ENCODE measurements at places on chromosomes 3 and 15.

- DNase-seq, result no peak
Measured at GRCh38 chr15:33857726-33858125, 110.6 kb upstream of the CHRM5 start.

DNA sequence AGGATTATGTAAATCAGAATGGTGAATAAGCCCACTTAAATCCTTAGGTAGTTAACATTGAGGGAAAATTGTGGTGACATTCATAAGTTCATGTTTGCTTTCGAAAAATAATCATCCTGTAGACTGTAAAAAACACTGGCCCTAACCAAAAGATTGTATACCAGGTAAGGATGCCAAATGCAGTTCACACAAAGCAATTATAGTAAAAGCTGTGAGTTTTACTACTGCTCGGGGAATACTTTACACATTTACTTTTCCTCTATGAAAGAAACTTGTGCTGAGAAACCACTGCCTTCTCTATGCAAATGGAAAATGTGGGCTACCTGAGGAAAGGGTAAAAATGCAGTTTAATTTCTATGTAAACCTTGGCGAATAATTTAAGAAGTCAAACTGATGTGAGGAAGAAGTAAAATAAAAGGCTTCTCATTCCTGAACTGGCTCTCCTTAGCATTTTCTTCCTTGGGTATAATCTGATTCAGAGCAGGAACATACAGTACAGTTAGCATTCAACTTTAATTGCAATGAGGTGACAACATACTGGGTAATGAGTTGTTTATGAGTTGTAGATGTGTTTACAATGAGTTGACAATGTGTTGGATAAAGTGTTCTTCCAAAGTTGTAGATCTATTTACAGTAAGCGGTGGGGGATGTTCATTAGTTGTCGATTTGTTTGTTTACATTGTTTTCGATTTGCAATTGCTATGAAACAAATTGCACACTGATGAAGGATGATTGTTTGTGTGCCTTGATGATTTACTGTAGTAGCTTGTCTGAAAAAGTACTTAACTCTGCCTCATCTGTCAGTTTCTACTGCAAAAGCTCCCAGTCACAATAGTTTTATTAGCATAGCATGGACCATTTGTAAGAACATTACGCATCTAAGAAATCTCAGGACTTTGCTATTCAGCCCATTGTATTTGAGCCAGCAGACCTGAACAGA lies 453.0 kb upstream of the DPH6 start:
- DNase-seq, result no peak

- DNase-seq, result no peak
Measured at GRCh38 chr3:115947325-115947724, 324.0 kb downstream of the GAP43 start.

GRCh38 chr15:91916051-91916450 lies 62.5 kb downstream of the SLCO3A1 start:
- no peak for DNase-seq

DNA sequence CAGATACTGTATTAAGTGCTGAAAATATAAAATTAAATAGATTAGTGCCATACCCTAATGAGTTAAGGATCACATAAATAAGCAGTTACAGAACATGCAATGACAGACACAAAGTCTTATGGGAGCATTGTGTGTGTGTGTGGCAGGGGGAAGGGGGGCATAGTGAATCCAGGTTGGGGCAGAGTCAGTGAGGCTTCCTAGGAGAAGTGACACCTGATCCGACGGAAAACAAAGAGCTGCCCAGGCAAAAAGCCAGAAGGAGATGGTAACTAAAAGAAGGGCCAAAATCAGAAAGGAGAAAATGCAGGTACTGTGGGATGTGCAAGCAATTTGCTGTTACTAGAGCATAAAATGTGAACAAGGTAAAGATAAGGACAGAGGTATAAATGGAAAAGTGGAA lies 80.1 kb upstream of the CHRM5 start:
- DNase-seq, result no peak

GRCh38 chr15:48556159-48556897 lies 89.2 kb downstream of the FBN1 start:
- DNase-seq, result no peak

- no peak for DNase-seq
Measured at GRCh38 chr3:108182339-108182738, 39.9 kb downstream of the IFT57 start.

DNA sequence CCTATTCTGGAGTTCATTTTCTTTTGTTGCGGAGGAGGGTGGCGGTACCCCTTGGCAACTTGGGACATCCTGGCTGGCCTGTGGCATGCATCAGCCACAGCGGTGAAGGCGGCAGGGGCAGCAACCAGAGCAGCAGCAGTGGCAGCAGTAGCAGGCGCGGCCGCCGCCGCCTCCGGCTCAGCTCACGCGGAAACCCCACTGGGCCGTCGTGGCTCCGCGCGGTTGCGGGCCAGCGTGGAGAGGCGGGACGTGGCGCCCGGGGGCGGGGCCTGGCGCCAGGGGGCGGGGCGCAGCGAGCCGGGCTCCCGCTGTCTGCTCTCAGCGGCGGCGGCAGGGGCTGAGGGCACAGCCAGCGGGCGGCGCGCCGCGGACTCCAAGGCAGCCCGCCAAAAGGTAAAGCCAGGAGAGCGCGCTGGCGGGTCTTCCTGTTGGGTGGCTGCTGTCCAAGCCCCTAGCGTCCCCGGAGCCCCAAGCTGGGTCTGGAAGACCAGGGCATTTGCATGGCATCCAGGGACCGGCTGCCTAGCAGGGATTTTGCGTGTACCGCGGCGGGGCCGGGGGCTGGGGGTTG lies 334.4 kb upstream of the THRB start:
- peak; percentile 38 for DNase-seq

DNA sequence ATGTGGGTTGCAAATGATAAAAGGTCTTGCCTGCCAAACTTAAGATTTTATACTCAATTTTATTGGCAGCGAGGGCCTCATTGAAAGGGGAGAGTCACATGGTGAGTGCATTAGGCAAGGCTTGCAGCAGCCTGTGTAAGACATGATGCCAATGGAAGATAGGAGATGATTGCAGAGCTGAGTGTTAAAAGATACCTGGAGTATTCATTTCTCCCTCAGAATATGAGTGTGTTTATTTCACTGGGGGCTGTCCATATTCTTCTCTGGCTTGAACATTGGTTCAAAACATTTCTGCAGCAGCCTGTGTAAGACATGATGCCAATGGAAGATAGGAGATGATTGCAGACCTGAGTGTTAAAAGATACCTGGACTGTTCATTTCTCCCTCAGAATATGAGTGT lies 165.2 kb upstream of the NUDT16 start:
- no peak for DNase-seq
